Mesenteric fat pad (tissue), 1 donor: ENCODE measurements at places on chromosomes 2 and 18. TPM values are rescaled to one million over a fixed set of nuclear protein-coding genes. Genes with fewer than 3 reads are reported as not detected.

The CDH19 gene
- total RNA-seq: 0.35 TPM

The SCYGR4 gene
- not detected for total RNA-seq

The CHRNA1 gene
- 0.22 TPM for total RNA-seq

The STK39 gene
- total RNA-seq: 40.5 TPM

The NFU1 gene
- total RNA-seq: 94.2 TPM

The ROCK1 gene
- 61.8 TPM for total RNA-seq
